NCI-H1048 (cell line): ENCODE measurements at places on chromosomes 12 and 14.

DNA sequence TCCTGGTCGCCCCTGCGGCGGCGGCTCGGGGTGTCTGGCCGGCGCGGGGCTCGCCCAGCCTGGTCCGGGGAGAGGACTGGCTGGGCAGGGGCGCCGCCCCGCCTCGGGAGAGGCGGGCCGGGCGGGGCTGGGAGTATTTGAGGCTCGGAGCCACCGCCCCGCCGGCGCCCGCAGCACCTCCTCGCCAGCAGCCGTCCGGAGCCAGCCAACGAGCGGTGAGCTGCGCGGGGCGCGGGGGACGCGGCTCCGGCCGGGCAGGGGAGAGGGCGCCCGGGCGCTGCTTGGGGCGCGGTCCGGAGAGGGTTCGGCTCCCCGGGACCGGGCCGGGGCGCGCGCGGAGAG, at the start of gene LGALS3:
LGALS3 (plus strand) TSS at position 167 of the 342 bp plus-strand sequence. CDS start 8,122 bp downstream, outside the sequence.
- peak; percentile 41 for DNase-seq

DNA sequence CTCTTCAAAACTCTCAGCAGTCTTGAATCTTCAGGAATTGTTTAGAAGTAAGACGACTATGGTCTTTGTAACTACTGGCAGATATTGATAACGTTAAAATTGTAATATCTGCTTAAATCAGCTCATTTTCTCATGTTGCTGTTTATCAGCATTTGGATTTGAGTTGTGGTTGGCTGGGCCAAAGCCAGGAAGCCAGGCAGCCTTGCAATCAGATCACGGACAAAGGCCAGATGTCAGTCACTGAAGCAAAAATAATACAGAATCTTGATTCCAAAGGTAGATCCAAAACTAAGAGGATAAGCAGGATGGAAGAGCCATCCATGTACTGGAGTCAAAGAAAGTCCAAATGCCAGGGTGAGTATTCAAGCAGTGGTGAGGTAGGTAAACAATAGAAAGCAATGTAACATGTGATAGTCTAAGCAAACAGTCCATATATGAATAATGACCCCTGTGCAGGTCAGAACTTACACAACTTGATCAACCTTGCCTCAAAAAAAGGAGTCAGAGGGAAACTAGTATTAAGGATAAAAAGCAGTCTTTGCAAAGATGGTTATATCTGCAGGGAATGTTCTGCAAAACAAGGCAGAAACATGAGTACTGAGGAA, 95.8 kb upstream of the RAP1B start:
- DNase-seq: no peak

DNA sequence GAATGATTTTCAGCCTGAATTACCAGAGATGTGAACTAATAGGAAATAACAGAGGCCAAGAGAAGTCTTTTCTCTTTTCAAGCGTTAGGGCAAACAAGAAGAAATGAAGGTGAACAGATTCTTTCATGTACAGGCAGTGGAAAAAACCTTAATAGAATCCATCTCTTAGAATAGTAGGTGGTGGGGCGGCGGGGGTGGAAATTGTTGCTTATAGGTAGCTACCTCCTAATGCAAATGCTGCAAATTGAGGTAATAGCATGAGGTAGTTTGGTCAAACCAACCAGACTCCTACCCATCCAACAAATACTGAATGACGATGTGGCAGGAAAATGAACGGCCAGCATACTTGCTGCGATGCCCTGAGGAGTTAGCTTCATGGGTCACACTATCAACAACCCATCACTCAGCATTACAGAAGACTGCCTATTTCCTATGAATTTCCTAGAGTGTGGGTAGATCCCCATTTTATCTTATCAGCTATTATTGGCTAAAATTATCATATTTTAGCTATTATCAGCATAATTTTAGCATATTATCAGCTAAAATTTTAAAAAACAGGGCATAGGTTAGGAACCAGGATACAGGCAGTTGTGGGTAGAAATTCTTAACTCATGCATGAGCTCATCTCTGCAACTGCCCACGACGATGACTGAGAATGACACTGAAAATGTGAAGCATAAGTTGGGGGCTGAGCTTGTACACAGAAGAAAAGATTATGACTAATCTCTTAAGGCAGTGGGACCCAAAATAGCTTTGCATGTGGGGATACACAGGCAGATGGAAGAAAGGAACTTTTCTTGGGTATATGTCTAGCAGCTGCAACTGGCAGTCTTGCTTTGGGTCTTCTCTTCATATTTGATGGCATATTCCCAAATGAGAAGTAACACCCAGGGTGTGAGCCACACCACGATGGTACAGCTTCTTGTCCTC, 68.7 kb downstream of the NIN start:
- no peak for DNase-seq

DNA sequence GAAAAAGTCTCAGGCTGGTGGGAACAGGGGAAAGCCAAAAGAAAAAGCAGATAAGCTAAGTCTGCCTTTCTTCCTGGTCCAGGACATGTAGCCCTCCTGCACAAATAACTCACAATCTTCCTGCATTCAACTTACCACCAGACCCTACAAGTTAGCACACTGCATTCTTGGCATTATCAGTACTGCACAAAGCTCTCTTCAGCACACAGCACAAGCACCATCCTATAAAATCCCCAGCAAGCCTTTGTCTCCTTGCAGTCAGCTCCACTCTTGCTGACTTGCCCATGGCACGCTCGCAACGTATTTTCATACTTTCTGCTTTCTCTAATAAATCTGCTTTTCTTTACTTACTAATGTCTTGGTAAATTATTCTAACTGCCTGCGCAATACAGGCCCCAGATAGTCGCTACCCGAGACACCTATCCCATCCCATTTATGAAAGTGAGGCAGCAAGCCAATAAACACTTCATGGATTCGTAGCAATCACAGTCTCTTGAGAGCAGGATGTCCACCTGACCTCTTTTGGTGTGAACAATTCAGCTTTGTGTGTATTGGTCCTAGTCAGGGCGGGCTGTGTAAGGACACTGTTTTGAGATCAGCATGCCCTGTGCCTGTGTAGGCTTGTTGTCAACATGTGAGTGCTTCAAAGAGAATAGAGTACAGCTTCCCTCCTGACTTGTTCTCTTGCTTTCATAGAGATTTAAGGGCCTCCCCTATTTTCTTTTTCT, 49.0 kb downstream of the TMEM117 start:
- DNase-seq: no peak
